ENCODE measurements at places on chromosomes 6 and 20. TPM values are rescaled to one million over a fixed set of nuclear protein-coding genes. Genes with fewer than 3 reads are reported as not detected.

- DNase-seq = no peak
Measured at GRCh38 chr6:5968817-5969734, 37.6 kb downstream of the NRN1 start.

- no peak for DNase-seq
Measured at GRCh38 chr6:15200087-15200486, 45.8 kb upstream of the JARID2 start.

DNA sequence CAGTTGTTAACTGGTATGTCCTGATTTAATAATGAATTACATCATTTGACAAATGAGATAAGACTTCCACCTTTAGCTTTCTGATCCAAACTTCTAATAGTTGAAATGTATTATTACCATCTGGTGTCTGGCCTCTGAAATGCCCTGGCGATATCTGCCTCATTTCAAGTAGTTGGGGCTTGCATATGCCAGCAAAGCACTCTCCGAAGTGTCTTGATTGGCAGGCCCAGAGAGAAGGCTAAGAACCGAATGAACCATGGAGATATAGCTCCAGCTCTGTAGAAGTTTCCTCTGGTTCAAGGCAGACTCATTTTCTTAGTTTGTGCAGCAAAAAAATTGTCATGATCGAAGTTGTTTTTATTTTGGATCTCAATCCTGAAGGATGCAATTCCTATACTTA, 13.4 kb upstream of the HIVEP2 start:
- no peak for DNase-seq

DNA sequence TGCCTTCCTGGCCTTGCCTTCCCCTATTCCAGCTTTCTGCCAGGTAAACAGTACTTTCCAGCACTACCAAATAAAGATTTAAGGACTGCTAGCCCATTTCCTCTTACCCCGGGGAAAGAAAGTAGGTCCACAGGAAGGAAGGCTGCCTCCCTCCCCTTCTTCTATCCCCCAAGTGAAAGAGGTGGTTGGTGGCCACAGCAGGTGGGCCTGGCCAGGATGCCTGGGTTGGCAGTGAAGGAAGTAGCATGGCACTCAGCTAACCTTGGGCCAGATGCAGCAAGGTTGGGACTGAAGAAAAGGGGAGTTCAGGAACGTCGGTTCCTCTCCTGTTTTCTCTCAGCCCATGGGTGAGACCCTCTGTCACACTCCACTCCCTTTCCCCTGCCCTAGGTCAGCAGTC, 8.9 kb downstream of the NFKBIL1 start:
- DNase-seq = no peak

The ANGPT4 gene
- total RNA-seq = under 0.01 TPM

The COL20A1 gene
- not detected for total RNA-seq

DNA sequence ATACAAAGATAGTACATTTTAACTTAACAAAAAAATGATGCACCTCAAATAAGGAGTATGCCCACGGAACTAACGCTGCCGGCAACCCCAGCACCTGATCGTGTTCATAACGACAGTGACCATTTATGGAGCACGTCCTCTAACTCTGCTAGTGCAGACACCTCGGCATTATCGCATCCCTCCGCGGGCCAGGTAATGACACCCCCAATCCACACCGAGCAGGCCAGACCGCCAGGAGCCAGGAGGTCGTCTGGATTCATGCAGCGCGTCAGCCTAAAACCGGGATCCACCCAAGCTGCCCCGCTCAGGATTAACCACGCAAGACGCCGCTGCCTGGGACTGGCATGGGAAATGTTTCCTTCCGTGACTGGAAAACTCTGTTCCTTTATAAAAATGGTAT, 34.1 kb downstream of the DACT2 start:
- DNase-seq = no peak

DNA sequence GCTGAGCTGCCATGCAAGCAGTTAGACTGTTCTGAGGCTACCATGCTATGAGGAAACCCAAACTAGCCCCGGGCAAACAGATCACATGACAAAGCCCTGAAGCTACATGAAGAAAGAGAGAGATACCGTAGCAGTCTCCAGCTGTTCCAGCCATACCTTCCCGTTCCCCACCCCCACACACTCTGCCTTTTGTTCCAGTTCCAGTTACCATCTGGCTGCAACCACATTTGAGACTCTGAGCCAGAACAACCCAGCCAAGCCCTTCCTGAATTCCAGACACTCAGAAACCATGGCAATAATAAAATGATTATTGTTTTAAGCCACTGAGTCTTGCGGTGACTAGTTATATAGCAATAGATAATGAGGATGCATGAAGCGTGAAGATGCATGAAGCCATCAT, 28.3 kb downstream of the RIN2 start:
- DNase-seq = no peak

The BMP7 gene
- total RNA-seq = 4.6 TPM

- no peak for DNase-seq
Measured at GRCh38 chr6:68043122-68043398, 592.0 kb upstream of the ADGRB3 start.

The HSPA12B gene
- total RNA-seq = 8.9 TPM

DNA sequence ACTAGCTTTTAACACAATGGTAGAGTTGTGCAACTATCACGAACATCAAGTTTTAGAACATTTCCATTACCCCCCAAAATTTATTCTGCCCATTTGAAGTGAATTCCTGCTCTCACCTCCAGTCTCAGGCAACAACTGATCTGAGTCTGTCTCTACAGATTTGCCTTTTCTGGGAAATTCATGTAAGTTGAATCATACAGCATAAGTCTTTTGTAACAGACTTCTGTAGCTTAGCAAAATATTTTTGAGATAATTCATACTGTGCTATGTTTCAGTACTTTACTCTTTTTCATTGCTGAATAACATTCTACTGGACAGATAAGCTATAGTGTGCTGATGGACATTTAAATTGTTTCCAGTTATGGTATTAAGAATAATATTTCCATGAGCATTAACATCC, 447.3 kb upstream of the GJE1 start:
- DNase-seq = no peak

DNA sequence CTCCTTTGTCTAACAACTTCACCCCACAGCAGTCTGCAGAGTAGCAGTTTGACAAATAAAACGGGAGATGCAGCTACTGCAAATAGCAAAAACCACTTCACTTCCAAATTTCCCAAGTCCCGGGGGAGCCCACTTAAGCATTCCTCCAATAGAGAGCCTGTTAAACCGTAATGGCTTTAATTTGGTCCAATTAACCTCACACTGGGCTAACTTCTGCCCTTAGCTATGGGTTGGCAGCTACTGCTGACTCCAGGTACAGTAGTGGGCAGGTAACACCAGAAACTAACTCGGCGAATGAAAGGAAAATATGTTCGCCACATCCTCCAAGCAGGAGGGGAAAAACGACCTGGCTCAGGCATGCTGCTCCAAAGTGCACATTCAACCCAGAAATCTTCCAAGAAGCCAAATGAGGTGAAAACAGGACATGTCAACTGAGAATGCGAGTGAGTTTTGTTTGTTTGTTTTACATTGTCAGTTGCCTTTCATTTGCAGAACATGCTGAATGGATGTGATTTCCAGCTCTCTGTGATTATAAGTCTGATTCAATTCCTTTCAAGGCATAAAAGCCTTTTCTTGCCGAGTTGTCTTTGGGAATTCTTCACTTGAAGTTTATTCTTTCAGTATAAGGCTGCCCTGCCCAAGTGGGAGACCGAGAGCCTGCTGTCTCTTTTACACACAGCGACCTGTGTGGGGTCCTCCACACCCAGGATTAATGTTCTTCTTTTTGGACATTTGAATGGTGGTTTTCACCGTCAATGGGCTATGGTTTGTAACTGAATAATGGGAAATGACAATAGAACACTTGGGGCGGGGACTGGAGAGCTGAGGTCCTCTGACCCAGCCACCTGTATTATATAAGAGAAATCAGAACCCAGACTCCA, 117.3 kb upstream of the ARMC2 start:
- no peak for DNase-seq

GRCh38 chr6:96509281-96509680, 12.3 kb upstream of the UFL1 start:
- no peak for DNase-seq

The RIN2 gene
- 65.1 TPM for total RNA-seq

GRCh38 chr6:160959726-160960435, 31.7 kb upstream of the MAP3K4 start:
- DNase-seq = peak; percentile 29

DNA sequence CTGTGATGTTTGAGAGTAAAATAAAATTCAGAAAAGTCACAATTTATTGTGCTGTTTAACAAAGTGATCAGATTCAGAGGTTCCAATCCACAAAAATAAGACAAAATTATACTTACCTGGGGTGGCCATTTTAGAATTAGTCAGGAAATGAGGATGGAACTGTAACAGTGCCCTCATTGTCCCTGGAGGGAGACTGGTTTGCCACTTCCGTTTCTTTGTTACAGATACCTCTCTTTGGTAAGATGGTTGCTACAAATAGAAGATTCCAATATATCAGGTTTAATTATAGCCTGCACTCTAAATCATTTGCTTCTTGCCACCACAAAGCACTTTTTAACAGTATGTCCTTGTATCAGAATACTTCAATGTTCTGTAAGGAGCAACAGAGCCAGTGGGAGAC, 95.6 kb downstream of the CTNNBL1 start:
- no peak for DNase-seq

- no peak for DNase-seq
Measured at GRCh38 chr6:169250660-169251059, 3.0 kb downstream of the THBS2 start.

- peak; percentile 62 for DNase-seq
Measured at GRCh38 chr6:170417881-170418280, 111.3 kb downstream of the FAM120B start.

- DNase-seq = no peak
Measured at GRCh38 chr6:160927416-160927815, 64.2 kb upstream of the MAP3K4 start.

DNA sequence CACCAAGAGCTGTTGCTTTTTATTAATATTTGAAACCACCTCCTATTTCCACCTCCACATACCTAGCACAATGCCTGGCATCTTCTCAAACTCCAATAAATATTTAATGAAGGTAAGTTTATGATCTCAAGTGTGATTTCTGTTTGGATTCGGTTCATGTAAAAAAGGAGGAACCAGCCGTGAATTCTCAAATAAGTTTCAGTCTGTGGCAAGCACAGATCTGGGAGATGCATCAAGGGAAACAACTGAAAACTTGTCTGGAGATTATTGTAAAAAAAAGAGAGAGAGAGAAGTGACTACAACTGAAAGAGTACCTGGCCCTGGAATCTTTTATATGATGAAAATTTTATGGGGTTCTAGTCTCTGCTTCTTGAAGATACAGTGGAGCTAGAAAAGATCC, 52.8 kb upstream of the PNRC1 start:
- no peak for DNase-seq

The MRPS18B gene
- total RNA-seq = 40.9 TPM

The SRMS gene
- total RNA-seq = not detected

- DNase-seq = no peak
Measured at GRCh38 chr20:17771206-17772004, 71.6 kb downstream of the BANF2 start.

The PTGIS gene
- 125 TPM for total RNA-seq

DNA sequence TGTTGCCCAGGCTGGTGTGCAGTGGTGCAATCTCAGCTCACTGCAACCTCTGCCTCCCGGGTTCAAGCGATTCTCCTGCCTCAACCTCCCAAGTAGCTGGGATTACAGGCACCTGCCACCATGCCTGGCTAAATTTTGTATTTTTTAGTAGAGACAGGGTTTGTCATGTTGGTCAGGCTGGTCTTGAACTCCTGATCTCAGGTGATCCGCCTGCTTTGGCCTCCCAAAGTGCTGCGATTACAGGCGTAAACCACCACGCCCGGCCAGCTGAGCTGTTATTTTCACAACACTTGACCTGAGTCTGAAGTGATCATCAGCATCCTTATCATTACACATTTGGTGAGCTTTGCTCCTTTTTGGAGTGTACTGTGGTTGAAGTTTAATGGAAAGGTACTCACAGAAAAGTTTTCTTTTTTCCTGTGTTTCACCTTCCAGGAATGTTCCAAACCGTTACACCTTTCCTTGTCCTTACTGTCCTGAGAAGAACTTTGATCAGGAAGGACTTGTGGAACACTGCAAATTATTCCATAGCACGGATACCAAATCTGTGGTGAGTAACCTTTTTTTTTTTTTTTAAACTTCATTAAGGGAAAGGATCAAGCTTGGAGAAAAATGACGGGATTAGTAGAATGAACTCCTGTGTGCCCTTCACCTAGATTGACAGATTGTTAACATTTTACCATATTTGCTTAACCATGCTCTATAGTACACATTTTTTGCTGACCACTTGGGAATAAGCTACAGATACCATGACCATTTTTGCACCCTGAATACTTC, 9.7 kb downstream of the RNF114 start:
- DNase-seq = no peak

GRCh38 chr20:31824554-31825313, 5.6 kb downstream of the MYLK2 start:
- no peak for DNase-seq

DNA sequence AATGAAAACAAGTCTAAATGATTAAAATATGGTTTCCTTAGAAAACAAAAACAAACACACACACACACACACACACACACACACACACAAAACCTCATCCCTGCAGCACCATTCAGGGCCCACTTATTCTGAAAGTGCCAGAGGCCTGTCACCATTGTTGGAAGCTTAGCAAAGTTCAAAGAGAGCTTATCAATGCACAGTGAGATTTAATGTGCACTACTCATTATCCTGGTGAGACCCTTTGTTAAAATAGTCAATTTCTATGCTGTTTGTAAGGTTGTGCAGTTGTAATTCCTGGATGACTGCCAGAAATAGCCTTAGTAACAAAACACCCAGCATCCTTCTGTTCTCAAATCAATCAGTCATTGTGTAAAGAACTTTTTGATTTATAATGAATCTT, 482.9 kb downstream of the GRIK2 start:
- no peak for DNase-seq

- DNase-seq = no peak
Measured at GRCh38 chr6:125843593-125843992, 52.8 kb downstream of the NCOA7 start.

DNA sequence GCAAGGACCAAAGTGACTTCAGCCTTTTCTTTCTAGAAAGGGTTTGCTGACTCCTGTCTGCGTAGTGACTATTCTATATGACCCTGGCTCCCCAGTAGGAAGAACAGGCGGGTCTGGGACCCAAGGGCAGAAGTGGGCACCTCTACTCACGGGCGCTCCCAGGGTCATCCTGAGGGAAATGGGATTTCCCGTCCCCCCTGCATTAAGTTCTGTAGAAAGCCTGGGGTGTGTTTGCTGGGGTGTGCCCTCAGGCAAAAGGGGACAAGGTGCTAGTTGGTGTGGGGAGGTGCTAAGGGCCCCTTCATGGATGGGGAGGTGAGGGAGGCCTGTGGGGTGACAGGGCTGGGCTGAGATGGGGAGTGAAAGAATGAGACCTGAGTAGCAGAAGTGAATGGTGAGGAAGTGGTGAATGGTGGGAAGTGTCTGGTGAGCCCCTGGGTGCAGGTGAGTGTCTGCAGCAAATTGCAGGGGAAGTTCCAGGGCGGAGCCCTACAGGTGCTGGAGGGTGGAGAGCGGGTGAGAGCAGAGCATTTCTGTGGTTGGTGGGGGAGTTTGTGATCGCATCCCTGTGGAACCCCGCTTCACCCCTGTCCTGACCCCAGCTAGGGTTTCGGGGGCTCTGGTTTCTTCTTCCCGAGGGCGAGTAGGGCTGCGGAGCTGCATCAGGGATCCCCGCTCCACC, 21.1 kb downstream of the RAET1L start:
- no peak for DNase-seq

The GABRR1 gene
- total RNA-seq = not detected

The BTBD3 gene
- total RNA-seq = 22.6 TPM

Measured in esophagus muscularis mucosa (tissue), 4 donors.